ENCODE measurements at places on chromosomes 1 and 21.

GRCh38 chr1:159775716-159776115 lies 5.0 kb upstream of the DUSP23 start:
- peak; percentile 23 for DNase-seq

DNA sequence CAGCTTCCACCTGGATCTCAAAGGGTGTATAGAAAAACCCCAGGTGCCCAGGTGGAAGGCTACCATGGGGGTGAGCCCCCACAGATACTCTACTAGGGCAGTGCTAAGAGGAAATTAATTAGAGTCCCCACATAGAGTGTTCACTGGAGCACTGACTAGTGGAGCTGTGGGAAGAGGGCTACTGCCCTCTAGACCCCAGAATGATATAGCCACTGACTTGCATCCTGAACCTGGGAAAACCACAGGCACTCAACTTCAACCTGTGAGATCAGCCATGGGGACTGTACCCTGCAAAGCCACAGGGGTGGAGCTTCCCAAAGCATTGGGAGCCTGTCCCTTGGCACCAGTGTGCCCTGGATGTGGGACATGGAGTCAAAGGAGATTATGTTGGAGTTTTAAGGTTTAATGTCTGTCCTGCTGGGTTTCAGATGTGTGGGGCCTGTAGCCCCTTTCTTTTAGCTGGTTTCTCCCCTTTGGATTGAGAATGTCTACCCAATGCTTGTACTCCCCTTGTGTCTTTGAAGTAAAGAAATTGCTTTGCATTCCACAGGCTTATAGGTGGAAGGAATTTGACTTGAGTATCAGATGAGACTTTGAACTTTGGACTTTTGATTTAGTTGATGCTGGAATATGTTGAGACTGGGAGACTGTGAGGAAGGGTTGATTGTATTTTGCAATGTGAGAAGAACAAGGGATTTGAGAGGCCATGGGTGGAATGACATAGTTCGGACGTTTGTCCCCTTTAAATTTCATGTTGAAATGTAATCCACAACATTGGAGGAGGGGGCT lies 31.8 kb upstream of the CDC14A start:
- DNase-seq, result no peak

DNA sequence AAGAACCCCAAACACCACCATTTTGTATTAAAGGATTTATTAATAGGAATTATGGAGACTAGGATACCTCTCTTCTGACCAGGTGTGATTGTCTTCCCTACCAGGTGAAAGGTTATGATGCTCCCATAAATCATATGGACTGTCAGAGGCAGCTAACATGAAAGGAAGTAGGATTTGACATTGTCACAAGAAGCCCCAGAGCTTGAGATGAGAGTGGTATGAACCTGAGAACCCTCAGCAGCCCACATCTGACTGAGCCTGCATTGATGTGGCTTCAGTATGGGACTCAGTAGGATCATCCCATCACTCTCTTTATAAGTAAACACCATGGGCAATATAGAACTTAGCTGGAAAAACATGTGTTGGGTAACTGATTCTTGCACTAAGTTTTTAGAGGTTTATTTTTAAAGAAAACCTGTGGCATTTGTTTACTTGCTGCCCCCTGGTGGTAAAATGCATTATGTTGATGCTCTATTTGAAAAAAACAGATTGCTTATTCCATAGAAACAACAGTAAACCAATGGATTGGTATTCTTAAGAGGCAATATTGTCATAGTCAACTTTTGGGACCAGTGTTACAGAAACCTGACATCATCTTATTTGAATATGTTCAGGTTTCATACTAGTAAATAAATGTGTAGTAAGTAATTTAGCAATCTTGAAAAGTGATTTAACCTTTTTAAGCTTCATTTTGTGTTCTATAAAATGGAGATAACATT lies 16.6 kb upstream of the CACYBP start:
- DNase-seq, result peak; percentile 72

DNA sequence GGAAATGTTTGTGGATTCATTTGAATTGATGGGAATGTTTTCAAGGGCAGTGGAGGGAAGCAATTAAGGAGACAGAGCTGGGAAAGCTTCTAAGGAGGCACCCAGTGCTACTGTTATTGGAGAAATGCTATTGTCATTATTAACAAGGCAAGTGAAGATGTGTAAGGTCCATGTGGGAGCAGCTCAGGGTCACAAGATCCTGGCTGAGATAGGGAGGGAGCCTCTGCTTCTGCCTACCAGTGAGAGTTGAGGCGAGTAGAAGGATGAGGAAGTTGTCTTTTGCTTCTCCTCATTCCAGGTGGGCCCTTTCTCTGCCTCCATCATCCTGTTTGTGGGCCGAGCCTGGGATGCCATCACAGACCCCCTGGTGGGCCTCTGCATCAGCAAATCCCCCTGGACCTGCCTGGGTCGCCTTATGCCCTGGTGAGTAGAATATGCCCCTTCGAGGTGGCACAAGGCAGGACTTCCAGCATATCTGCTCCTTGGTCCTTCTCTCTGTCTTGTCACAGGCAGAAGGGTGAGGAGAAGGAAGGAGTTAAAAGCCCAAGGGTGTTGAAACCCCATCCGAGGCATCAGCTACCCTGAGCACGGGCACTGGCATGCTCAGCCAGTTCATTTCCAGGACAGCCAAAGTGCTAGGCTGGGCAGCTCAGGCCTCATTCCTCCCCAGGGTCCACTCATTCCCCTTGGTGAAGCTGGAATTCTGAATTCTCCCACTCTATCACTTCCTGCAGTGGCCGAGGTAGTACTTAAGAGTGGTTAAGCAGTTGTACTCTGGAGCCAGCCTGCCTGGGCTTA lies 3.7 kb downstream of the MFSD2A start:
- no peak for DNase-seq

GRCh38 chr1:107058245-107059032 lies 2.0 kb downstream of the PRMT6 start:
- DNase-seq, result peak; percentile 19

- no peak for DNase-seq
Measured at GRCh38 chr1:45200906-45201500, 5.4 kb downstream of the ZSWIM5 start.

DNA sequence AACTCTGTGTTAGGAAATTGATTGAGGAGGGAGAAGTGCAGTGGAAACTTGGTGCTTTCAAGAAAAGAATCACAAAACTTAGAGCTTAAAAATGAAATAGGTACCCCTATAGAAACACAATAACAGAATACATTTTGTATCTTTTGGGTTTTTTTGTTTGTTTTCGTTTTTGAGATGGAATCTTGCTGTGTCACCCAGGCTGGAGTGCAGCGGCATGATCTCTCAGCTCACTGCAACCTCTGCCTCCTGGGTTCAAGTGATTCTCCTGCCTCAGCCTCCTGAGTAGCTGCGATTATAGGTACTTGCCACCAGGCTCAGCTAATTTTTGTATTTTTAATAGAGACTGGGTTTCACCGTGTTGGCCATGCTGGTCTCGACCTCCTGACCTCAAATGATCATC lies 51.5 kb upstream of the RAVER2 start:
- DNase-seq, result no peak

DNA sequence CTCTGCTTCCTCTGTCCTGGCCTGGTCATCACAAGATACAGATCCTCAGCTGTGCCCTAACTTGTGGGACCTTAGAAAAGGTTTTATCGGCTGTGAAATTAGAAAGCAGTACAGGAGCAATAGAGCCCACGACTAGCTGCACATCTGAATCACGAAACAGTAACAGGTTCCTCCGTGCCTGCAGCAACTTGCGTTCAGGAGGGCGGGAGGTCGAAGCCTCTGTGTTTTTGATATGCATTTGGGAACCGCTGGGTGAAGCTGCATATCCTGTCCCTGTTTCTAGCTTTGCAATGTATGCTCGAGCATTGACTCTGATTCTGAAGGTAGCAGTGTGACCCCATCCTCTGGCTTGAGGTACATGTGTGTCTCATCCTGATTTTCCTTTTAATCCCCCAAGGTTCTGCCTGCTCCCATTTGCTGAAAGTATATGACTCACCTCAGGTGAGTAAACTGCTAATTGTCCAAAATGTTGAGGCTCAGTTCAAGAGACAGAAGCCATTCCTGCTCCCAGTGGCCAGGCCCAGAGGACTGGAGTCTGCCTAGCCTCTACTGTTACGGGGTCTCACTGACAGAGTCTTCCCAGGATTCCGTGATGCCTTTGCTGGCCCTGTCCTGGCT lies 44.3 kb downstream of the SCCPDH start:
- no peak for DNase-seq

DNA sequence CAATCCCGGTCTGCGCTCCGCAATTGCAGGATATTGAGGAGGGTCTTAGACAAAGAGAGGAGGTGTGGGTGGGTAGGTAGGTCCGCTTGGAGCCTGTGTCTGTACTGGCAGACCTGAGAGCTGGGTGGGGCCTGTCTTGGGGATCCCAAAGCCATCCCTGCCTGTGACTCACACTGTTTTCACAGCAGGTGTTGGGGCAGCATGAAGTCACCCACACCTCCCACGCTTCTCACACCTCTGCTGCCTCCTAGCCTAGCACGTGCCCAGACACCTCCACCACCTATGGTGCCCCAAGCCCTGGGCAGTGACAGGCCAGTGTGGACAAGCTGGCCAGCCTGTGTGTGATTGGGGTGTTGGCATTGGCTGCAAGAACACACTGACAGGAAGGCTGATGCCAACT lies 65.7 kb upstream of the ECE1 start:
- DNase-seq, result no peak

DNA sequence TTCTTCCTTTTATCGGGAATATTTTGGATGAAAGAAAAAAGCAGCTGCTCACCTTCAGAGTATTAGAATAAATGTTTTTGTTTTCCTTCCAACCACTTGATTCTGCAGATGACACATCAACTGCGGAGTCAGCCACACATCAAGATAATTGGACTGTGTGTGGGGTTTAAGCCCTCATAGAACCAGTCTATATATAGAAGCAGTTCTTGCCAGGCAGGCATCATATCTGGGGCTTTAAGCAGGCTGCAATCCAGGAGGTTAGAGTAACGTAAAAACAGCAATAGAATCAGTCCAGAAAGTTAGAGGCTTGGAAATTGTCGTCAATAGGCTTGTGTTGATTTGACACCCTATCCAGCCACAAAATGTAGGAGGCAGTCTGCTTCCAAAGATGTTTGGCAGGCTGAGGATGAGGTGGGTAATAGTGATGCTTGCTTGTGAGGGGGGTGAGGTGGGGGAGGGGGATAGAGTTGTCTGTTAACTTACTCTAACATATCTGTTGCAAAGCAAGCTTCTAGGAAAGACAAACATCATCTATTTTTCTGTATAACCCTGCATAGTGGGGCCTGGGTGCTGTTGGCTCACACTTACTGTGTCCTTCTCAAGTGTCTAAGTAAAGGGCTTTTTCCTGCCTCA lies 64.8 kb downstream of the PEX14 start:
- peak; percentile 21 for DNase-seq

DNA sequence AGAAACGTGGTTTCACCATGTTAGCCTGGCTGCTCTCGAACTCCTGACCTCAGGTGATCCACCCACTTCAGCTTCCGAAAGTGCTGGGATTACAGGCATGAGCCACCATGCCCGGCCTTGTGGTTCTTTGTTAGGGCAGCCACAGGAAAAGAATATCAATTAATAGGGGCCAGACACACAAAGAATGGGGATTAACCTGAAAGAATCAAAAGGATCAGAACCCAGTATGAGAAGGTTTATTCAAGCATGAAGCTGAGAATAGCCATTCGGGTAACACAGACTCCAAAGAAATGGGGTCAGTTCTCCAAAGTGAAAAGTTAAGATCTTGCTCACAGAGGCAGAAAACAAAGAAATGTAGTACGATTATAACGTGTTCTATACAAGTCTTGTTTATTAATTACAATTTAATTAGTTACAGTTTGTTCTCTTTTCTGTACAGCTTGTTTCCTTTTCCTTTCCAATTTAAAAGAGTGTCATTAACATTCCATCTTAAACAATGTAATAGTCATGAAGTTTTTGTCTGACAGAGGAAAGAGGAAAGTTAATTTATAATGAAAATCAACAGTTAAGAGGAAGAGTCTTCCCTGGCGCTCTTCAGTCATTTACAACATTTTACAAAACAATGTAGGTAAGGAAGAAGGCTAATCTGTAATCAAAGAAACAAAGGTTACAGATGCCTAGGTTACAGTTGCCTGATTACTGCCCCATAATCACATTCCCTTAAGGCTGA lies 51.3 kb upstream of the SLC45A1 start:
- no peak for DNase-seq

DNA sequence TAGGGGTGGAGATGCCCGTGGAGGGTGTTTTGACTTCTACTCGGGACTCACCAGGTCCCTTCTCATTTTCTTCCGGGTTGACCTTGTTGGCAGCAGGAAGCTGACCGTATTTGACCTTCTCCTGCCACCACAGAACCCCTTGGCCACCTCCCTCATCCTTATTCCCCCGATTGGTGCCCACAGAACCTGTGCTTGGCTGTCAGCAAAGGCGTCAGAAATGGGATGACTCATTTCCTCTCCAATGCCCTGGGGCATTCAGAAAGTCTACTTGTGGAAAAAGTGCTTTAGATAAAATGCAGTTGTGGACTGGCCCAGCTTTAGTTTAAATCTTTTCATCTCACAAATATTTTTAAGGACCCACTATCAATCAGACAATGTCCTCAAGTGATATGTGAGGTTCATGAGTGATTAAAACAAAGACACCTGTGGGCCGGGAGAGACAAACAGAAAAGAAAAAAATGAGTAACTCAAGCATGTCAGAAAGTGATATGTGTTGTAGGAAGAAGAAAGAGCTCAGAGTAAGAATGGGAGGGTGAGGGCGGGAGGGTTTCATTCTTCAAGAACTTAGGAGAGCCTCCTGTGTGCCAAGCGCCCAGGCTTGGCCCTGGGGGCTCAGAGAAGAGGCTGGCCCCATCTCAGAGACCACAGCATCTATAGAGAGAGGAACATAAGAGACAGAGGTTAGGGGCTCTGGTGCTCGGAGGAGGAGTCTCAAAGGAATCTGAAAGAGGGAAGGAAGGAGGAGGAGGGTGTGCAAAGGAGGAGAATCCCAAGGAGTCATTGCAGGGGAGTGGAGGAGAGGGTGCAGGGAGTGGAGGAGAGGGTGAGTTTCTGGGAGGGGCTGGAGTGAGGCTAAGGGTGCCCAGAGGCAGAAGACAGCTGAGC lies 221.6 kb upstream of the VAMP3 start:
- DNase-seq, result peak; percentile 29

DNA sequence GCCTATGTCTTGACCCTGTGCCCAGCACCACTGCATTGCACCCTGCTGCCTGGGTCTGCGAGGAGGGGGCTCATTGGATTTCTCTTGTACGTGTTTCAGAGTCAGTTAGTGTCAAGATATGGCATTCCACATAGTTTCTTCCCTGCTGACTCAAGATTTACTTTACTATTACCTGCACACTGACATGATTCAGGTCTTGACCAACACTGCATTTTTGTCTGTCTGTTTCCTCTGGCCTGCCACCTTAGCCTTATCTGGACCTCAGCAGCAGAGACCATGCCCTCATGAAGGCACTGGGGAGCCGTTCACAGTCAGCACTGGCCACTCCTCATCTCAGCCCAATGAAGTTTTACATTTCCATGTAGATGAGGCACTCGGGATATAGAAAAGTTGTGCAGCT lies 155.4 kb downstream of the DHRS3 start:
- no peak for DNase-seq

- DNase-seq, result no peak
Measured at GRCh38 chr1:118988186-118989005, at the start of gene TBX15. TSS of gene TBX15 (minus strand) at chr1:118988343. CDS start at chr1:118987795, 548 bp downstream.
